ENCODE measurements at places on chromosomes 6 and 20. TPM values are rescaled to one million over a fixed set of nuclear protein-coding genes. Genes with fewer than 3 reads are reported as not detected.

The SLC35D3 gene
- total RNA-seq, result not detected

The ANKEF1 gene
- total RNA-seq, result 1.5 TPM

The KCNK17 gene
- not detected for total RNA-seq

The TNXB gene
- 19.1 TPM for total RNA-seq

The SPAG4 gene
- 11.0 TPM for total RNA-seq

The BMP2 gene
- total RNA-seq, result 1.9 TPM

The SEC63 gene
- total RNA-seq, result 85.7 TPM

The TASP1 gene
- 24.4 TPM for total RNA-seq

The HLA-DOA gene
- 9.6 TPM for total RNA-seq

The EFCAB8 gene
- total RNA-seq, result not detected

Data from dorsolateral prefrontal cortex (tissue), 122 donors.